ENCODE measurements at places on chromosomes 12 and 14. TPM values are rescaled to one million over a fixed set of nuclear protein-coding genes. Genes with fewer than 3 reads are reported as not detected.
A peak's percentile ranks its signal among the peaks of the same experiment; 100 is the strongest.

GRCh38 chr14:59161561-59162175, 26.8 kb upstream of the DAAM1 start:
- H3K27ac ChIP-seq: peak overlapping the region; percentile 49
- H3K4me3 ChIP-seq: no peak overlapping the region
- H3K27me3 ChIP-seq: peaks cover 11% of the 10 kb centered on the region
- H3K4me1 ChIP-seq: peaks cover 2% of the 10 kb centered on the region
- H3K36me3 ChIP-seq: no peaks in the 10 kb centered on the region
- peak; percentile 37 for DNase-seq

The OLR1 gene
- not detected for total RNA-seq

The MIP gene
- not detected for total RNA-seq

The GDF3 gene
- total RNA-seq: not detected

The PPP1R12A gene
- 57.8 TPM for total RNA-seq

DNA sequence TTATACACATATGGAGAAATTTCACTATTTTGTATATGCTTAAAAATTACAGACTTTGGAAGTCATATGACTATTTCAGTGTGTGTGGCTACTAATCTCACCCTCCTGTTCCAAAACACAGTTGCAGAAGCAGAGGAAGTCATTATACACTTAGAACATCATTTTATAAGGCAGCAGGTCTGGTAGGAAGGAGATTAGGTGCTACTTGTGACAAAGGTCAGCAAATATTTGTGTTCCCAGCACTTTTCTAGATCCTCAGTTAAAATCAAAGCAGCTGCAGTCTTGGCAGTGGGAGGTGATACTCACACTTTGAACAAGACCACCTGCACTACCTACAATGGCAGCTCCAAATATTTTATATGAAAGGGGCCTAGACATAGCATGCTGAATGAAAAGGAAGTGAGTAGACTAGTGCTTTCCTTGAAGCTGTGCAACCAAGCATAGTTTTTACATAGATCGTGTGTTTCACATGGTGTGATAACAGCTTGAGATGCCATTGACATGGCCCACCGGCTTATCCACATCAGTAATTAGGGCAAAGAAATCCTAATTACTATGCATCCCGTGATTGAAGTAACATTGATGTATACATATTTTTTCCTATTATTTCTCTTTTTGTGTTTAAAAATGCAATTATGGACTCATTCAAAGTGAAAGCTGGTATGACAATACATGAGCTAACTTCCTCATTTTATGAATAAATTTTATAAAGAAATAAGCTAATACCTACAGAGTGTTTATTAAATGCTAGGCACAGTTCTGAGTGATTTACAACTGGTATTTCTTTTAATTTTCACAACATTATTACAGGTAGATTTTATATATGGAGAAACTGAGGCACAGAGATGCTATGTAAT, 5.3 kb downstream of the GYS2 start:
- no peak overlapping the region for H3K27ac ChIP-seq
- H3K4me1 ChIP-seq: no peaks in the 10 kb centered on the region
- no peaks in the 10 kb centered on the region for H3K27me3 ChIP-seq
- H3K4me3 ChIP-seq: no peak overlapping the region

The LTB4R2 gene
- total RNA-seq: 12.0 TPM

DNA sequence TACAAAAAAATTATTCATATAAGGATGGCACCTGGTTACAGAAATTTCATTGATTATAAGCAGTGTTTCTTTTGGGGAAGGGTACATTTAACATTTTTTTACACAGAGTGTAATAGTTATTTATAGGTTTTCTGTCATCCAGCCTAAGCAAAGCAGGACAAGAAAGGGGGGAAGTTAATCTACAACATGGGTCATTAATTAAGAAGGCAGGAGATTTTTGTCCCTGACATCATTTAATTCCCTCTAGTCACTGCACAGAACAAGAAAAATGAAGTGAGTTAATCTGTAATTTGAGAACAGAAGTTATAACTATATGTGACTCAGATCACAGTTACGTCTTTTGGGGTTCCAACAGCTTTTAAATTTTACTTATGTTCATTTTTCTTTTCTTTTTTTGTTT, 173.4 kb downstream of the PTPRO start:
- DNase-seq: no peak
- no peaks in the 10 kb centered on the region for H3K4me1 ChIP-seq
- no peak overlapping the region for H3K27ac ChIP-seq
- no peak overlapping the region for H3K4me3 ChIP-seq
- no peaks in the 10 kb centered on the region for H3K36me3 ChIP-seq
- peaks cover 10% of the 10 kb centered on the region for H3K27me3 ChIP-seq

The ANKRD9 gene
- total RNA-seq: 16.9 TPM

DNA sequence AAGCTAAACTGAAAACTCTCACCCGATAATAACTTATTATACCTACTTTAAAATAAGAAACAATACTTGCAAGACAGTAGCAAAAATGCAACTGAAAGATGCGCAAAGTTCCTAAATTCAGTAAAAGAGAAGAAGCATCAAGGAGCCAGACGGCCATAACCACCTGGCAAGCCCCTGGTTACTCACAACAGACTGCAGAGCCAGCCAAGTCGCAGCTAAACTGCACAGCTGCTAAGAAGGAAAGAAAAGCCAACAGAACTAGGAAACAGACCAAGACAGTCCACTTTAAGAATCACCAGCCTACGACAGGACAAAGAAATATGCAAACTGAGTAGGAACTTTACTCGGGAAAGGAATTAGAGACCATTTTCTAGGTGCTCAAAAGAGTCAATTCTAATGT, 127.9 kb downstream of the TMTC1 start:
- H3K27me3 ChIP-seq: peaks cover 2% of the 10 kb centered on the region
- H3K4me3 ChIP-seq: no peak overlapping the region
- H3K27ac ChIP-seq: no peak overlapping the region
- H3K4me1 ChIP-seq: no peaks in the 10 kb centered on the region
- H3K36me3 ChIP-seq: no peaks in the 10 kb centered on the region
- DNase-seq: no peak

GRCh38 chr12:6827437-6827911, 733 bp upstream of the P3H3 start:
- peaks cover 20% of the 10 kb centered on the region for H3K4me1 ChIP-seq
- DNase-seq: peak; percentile 75
- H3K36me3 ChIP-seq: no peaks in the 10 kb centered on the region
- peak overlapping the region; percentile 34 for H3K4me3 ChIP-seq
- no peak overlapping the region for H3K27ac ChIP-seq

- H3K4me3 ChIP-seq: no peak overlapping the region
- H3K27me3 ChIP-seq: peaks cover 3% of the 10 kb centered on the region
Observed at GRCh38 chr12:8603856-8604255, 8.8 kb downstream of the AICDA start.

DNA sequence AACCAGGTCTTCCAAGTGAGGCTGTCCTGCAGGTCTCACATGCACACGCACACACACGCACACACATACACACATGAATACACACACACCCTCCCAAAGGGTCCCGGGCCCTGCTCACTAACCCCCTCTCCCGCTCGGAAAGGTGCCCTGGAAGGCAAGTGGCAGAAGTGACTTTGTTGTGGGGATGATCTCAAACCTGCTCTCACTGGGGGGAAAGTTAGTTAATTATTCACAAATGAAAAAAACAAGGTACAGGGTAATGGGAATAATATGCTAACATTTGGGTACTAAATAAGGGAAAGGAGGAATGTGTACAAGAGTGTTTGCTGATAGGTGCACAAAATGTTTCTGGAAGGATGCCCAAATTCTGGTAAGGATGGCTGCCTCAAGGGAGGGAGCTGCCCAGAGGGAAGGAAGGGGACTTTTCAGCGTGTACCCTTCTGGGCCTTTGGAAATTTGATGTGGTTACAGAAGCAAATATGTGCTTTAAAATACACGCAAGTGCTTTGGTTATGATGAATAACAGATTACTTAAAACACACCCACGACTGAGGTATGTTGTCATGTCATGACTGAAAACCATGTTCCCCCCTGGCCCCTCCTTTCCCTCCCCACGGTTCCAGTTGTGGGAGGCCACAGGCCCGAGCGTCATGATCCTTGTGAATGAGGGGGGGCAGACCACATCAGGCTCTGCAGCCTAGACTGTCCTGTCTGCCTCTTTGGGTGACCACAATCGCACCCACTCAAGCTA, 43.3 kb upstream of the PLEKHG6 start:
- peaks cover 16% of the 10 kb centered on the region for H3K4me1 ChIP-seq
- no peaks in the 10 kb centered on the region for H3K36me3 ChIP-seq
- peak; percentile 80 for DNase-seq
- H3K27ac ChIP-seq: peak overlapping the region; percentile 68

DNA sequence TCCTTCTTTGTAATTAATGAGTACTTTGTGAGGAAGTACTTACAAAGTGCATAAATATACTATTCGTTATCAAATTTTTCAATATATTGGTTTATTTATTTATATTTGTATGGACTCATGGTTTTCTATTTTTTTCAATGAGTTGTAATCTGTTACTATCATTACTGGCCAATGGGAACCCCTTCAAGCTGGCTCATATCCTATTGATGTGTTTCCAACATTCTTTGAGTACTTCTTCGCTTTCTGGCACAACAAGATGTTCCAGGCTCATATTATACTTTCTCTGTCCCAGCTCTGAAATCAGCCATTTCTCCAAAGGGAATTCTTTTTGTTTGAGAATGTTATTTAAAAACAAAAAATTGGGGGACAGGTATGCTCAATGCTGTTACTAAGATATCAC, 17.5 kb downstream of the YBX3 start:
- peaks cover 63% of the 10 kb centered on the region for H3K36me3 ChIP-seq
- no peak overlapping the region for H3K27ac ChIP-seq
- H3K4me1 ChIP-seq: peaks cover 13% of the 10 kb centered on the region
- no peaks in the 10 kb centered on the region for H3K27me3 ChIP-seq
- no peak for DNase-seq

The LIN7A gene
- total RNA-seq: not detected

DNA sequence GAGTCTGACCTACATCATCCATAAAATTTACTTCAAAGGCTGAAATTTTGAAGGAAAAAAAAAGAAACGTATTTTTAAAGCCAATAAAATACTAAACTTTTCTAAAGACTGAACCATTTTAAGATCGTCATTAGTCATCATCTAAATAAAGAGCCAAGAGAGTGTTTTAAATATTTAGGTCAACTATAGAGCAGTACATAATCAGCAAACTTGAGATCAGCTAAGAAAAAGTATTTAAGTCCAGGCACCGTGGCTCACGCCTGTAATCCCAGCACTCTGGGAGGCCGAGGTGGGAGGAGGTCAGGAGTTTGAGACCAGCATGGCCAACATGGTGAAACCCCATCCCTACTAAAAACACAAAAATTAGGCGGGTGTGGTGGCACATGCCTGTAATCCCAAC, 35.5 kb downstream of the HECTD1 start:
- H3K27me3 ChIP-seq: no peaks in the 10 kb centered on the region
- H3K4me1 ChIP-seq: no peaks in the 10 kb centered on the region
- DNase-seq: no peak
- H3K4me3 ChIP-seq: no peak overlapping the region

- H3K4me1 ChIP-seq: peaks cover 45% of the 10 kb centered on the region
- peak overlapping the region; percentile 96 for H3K27ac ChIP-seq
- H3K36me3 ChIP-seq: peaks cover 27% of the 10 kb centered on the region
- H3K4me3 ChIP-seq: peak overlapping the region; percentile 89
- DNase-seq: no peak
Observed at GRCh38 chr12:53179687-53180219, 769 bp upstream of the ZNF740 start.

GRCh38 chr14:75164809-75165208, 11.6 kb downstream of the TMED10 start:
- no peak for DNase-seq
- peaks cover 15% of the 10 kb centered on the region for H3K36me3 ChIP-seq
- H3K4me3 ChIP-seq: no peak overlapping the region
- peaks cover 74% of the 10 kb centered on the region for H3K4me1 ChIP-seq
- no peak overlapping the region for H3K27ac ChIP-seq

The CCT2 gene
- total RNA-seq: 403 TPM

- H3K27ac ChIP-seq: no peak overlapping the region
- no peak overlapping the region for H3K4me3 ChIP-seq
- no peaks in the 10 kb centered on the region for H3K36me3 ChIP-seq
Observed at GRCh38 chr14:96722736-96723135, 74.4 kb upstream of the VRK1 start.

GRCh38 chr14:65502676-65503124, 90.2 kb downstream of the FUT8 start:
- no peaks in the 10 kb centered on the region for H3K27me3 ChIP-seq
- peaks cover 25% of the 10 kb centered on the region for H3K36me3 ChIP-seq
- no peak overlapping the region for H3K4me3 ChIP-seq

DNA sequence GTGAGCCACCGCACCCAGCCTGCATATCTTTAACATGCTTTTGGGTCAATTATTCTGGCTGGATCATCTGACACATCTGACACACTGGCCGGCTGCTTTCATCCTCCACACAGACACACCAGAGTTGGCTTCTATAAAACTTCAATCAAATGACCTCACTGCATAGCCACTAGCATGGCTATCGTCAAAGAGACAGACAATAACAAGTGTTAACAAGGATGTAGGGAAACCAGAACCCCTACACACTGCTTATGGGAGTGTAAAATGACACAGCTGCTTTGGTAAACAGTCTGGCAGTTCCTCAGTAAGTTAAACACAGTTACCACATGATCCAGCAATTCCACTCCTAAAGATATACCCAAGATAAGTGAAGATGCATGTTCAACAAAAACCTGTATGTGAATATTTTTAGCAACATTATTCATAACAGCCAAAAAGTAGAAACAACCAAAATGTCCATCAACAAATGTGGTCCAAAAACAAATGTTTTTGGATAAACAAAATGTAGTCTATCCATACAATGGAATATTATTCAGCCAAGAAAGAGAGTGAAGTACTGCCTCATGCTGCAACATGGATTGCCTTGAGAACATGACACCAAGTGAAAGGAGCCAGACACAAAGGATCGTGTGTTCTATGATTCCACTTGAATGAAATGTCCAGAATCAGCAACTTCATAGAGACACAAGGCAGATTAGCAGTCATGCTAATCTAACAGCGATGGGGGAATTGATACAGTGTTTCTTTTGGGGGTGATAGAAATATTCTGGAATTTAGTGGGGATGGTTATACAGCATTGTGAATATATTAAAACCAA, 10.1 kb downstream of the KDM2B start:
- DNase-seq: no peak
- no peak overlapping the region for H3K27ac ChIP-seq
- H3K27me3 ChIP-seq: no peaks in the 10 kb centered on the region
- H3K36me3 ChIP-seq: peaks cover 21% of the 10 kb centered on the region
- H3K4me3 ChIP-seq: no peak overlapping the region

DNA sequence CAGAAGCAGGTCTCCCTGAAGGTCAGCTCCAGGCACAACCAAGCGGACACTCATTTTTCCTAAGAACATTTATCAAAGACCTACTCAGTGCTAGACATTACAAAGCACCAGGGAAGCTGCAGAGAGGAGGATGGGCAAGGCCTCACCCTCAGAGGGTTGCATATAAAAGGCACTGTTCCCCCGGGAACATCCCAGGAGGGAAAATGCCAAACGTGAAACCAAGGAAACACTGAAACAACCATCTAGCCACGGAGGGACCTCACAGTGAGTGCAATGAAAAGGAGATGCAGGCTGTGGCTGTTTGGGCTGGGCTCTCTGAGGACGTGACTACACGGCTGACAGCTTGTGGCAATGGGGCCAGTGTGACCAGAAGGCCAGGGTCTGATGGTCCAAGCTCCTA, 117.4 kb upstream of the VASH1 start:
- no peaks in the 10 kb centered on the region for H3K4me1 ChIP-seq
- H3K27ac ChIP-seq: no peak overlapping the region
- H3K4me3 ChIP-seq: no peak overlapping the region
- DNase-seq: no peak
- no peaks in the 10 kb centered on the region for H3K36me3 ChIP-seq
